ENCODE measurements at places on chromosomes 13 and 19. TPM values are rescaled to one million over a fixed set of nuclear protein-coding genes. Genes with fewer than 3 reads are reported as not detected.

HSPB6 gene
- 0.44 TPM for total RNA-seq

MYH14 gene
- total RNA-seq: 28.6 TPM

ZNF99 gene
- not detected for total RNA-seq

LPAR6 gene
- total RNA-seq: 0.84 TPM

Measured in H1 (cell line).